ENCODE measurements at places on chromosomes 7 and 10.

DNA sequence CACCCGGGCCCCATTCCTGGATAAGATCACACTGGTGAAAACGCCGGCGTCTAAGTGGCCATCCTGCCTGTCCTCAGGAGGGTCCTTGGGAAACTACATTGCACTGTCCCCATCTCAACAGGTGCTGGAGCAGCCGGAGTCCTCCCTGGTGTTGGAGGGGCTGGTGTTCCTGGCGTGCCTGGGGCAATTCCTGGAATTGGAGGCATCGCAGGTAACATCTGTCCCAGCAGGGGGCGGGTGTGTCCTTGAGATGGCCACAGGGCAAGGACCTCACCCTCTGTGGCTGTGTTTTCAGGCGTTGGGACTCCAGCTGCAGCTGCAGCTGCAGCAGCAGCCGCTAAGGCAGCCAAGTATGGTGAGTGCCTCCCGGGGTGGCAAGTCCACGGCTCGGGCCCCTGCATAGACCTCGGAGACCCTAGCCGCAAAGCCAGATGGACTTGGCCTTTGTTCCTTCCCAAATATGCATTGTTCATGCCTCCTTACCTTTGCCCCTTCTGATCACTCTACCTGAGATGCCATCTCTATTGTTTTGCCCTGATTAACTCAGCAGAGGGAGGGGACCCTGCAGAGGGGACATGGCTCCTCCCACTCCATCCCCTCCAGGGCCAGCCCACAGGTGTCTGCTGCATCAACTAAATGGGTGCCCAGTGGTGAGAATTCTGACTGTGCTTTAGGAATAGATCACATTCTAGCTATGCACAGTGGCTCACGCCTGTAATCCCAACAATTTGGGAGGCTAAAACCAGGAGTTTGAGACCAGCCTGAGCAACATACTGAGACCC is 23.8 kb downstream of the ELN start:
- no peak for DNase-seq

DNA sequence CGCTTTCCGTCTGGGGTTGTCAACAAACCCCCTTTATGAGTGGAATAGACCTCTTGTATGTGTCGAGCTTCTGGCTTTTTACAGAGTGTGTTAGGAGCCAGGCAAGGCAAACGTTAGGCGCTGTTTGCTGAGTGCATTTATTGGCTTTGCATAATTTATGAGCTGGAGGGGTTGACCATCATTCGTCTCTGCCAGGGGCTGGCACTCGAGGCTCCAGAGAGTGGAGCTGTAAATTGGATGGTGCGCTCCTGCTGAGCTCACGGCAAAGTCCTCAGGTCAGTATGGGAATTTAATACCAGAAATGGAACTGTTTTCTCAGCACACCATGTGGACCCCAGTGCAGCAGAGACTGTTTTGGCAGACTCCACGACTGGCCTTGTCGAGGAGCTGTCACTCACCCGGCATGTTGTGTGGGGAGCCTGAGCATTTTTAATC is 699.4 kb upstream of the GALNT17 start:
- DNase-seq = no peak

GRCh38 chr10:75602341-75602740 is 170.9 kb downstream of the LRMDA start:
- no peak for DNase-seq

DNA sequence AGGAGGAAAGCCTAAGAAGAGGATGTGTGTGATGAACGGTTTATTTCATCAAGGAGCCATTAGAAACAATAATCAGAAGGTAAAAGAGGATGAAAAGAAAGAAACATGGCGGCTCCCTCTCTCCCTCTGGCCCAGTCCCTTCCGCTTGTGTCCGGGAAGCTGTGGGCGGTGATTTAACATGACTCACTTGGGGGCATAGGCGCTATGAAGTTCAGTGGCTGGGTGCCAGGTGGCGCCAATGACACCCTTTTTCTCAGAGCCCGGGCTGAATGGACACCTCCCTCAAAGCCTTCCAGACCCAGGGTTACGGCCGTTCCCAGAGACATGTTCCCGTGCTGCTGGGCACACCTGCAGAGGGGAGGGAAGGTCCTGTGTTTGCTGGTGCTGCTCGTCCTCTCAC is 244.0 kb downstream of the SKAP2 start:
- DNase-seq = peak; percentile 27

DNA sequence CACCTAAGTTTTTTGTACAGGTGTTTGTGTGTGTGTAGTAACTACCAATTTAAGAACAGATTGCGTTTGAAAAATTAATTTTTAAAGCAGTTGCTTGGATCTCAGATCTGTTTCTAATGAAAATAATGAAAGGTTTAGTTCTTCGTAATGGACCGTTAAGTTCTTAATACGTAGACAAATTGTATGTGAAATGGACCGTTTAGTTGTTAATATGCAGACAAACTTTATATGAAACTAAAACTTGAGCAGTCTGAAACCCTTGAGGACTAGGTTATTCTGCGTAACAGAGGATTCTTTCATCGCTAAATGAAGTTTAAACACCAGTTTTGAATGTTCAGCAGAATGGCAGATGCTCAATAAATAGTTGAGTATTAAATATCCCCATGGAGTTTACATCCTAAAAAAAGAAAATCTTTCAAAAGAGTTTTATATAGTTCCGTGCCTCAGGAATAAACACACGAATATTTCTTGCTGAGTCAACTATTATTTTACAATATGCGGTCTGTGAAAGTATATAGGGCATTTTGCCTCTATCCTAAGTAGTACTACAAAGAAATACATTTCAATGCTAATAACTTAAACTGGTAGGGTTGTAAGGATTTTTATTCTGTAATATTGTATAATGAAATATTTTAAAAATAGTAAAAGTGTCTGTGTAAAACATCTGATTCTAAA is 1.2 kb downstream of the DBF4 start:
- no peak for DNase-seq

GRCh38 chr10:89653410-89653869 is 8.4 kb upstream of the PANK1 start:
- peak; percentile 30 for DNase-seq

GRCh38 chr7:128867241-128867640 is 4.6 kb downstream of the ATP6V1F start:
- DNase-seq = no peak

DNA sequence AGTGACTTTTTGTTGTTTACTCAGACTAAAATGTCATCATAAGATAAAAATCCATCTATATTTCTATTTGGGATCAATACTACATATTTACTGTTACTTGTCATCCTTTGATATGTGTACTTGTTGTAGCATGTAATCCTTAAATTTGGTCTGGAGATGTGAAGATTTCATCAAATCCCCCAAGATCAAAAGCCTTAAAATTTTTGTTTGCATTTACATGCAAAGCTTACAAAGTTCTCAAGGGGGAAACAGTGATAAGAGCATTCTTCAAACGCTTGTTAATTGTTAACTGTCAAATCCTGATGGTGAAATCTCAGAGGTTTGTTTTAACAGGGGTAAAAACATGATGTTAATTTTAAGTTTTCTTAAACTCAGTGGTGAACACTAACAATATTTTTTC is 84.9 kb upstream of the SKAP2 start:
- no peak for DNase-seq

- DNase-seq = no peak
Observed at GRCh38 chr7:116159711-116160110, 50.6 kb upstream of the TES start.
